ENCODE measurements at places on chromosomes 5 and 9. TPM values are rescaled to one million over a fixed set of nuclear protein-coding genes. Genes with fewer than 3 reads are reported as not detected.

The HMCN2 gene
- total RNA-seq = 0.09 TPM

The DMGDH gene
- total RNA-seq = not detected

The FCHSD1 gene
- total RNA-seq = 7.7 TPM

The NMUR2 gene
- 0.06 TPM for total RNA-seq

The SPTAN1 gene
- total RNA-seq = 130 TPM

The PDE8B gene
- total RNA-seq = 1.3 TPM

The C9orf153 gene
- not detected for total RNA-seq

The ZDHHC21 gene
- 2.0 TPM for total RNA-seq

The FOXD4 gene
- total RNA-seq = 0.58 TPM

The CLIC3 gene
- 2.4 TPM for total RNA-seq

The MYORG gene
- total RNA-seq = 4.5 TPM

The CDO1 gene
- total RNA-seq = not detected

The FSTL4 gene
- 3.9 TPM for total RNA-seq

The PHF24 gene
- total RNA-seq = 0.07 TPM

The ATG12 gene
- 46.8 TPM for total RNA-seq

The UNC5A gene
- 0.12 TPM for total RNA-seq

The TXNDC8 gene
- total RNA-seq = not detected

The SLC4A9 gene
- total RNA-seq = not detected
